NAMALWA (cell line): ENCODE measurements at places on chromosomes 4 and X.

DNA sequence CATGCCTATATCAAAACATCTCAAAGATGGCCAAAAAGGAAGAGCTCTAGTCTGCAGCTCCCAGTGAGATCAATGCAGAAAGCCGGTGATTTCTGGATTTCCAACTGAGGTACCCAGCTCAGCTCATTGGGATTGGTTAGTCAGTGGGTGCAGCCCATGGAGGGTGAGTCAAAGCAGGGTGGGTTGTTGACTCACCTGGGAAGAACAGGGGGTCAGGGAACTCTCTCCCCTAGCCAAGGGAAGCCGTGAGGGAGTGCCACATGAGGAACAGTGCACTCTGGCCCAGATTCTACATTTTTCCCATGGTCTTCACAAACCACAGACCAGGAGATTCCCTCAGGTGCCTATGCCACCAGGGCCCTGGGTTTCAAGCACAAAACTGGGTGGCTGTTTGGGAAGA lies 57.3 kb upstream of the FGF16 start:
- no peak for DNase-seq

DNA sequence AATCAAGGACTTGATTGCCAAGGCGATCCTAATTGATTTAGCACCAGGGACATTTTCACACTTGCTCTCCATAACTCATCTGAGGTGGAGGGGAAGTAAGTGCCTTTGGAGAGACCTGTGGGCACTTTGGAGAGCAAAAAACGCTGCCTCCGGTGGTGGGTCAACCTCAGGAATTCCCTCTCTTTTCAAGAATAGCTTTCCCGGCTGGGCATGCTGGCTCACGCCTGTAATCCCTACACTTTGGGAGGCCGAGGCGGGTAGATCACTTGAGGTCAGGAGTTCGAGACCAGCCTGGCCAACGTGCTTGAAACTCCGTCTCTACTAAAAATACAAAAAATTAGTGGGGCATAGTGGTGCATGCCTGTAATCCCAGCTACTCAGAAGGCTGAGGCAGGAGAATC lies 49.2 kb downstream of the PRPS1 start:
- DNase-seq, result no peak

DNA sequence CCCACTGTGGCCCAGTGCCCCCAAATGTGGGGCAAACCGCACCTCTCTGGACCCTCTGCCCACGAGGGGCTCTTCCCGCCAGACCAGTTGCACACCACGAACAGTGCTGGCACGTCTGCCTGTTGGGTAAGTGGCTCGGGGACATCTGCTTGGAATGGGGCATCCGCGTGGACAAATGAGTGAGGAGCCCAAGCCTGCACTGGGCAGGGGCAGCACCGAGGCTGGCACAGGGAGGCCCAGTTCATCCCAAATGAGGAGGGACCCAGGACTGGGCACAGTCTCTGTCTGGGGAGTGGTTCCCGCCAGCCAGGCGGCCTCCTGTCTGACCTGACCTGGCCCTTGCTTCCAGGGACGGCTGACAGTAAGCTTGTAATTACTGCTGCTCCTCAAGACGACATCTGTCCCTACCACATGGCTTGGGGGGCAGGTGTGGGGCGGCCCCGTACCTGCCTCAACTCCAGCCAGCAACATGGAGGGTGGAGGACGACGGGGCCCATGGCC lies 3.2 kb downstream of the SPON2 start:
- no peak for DNase-seq

DNA sequence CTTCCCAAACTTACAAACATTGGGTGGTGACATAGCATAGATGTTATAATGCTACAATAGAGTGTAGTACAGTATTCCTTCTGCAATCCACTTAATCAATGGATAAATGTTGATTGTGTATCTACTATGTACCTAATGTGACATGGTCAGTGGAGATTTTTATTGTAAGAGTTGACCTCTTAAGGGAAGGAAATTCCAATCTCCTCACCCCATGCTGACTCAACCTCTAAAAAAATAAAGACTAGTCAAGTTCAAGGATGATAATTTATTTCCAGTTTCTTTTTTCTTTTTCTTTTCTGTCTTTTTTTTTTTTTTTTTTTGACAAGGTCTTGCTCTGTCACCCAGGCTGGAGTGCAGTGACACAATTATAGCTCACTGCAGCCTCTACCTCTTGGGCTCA lies 206.5 kb upstream of the STS start:
- no peak for DNase-seq

- DNase-seq, result no peak
Observed at GRCh38 chr4:72602396-72603376, 33.7 kb upstream of the ADAMTS3 start.

DNA sequence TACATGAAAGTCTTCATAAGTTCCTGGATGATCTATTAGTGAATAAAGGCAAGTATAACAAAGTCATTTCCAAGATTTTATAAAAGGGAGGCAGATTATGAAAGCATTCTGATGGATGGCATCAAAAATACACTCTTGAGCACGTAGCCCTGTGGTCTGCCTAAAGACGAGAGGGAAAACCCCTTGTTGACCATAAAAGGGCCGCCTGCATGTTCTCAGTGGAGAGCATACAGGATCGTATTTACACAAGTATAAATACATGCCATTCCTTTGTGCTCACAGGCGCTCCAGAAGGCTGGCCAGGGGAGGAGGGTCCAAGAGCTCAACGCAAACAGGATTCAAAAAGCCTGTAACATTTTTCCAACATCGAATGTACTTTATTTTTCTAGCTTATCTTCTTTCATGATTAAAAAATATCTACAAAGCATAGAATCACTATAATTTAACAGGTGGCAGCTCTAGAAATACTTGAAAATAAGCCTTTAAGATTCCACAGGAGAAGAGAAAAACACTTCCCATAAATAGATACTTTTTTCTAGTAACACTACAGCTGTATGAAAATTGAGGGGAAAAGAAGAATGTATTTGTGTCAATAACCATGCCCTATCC lies 29.6 kb downstream of the PDGFC start:
- DNase-seq, result no peak

DNA sequence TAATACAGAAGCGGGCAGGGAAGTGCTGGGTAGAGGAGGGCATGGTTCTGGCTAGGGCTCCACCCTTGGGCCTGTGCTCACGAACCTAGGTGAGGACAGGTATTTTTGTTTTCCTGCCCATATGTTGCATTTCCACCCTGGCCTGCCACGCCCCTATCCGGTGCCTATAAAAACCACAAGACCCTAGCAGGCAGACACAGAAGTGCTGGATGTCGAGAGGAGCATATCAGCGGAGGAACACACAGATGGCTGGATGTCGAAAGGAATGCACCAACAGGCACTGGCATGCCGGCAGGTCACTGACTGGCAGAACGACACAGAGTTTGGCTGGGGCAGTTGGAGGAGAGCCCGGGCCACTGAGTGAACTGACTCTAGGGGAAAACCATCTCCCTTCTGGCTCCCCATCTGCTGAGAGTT lies 316.6 kb upstream of the BOD1L1 start:
- no peak for DNase-seq

- DNase-seq, result no peak
Observed at GRCh38 chr4:54254915-54255246, 25.8 kb downstream of the PDGFRA start.

GRCh38 chrX:10052906-10053625 lies 85.9 kb downstream of the CLDN34 start:
- no peak for DNase-seq

GRCh38 chrX:82973646-82974045 lies 534.4 kb upstream of the POU3F4 start:
- DNase-seq, result no peak

DNA sequence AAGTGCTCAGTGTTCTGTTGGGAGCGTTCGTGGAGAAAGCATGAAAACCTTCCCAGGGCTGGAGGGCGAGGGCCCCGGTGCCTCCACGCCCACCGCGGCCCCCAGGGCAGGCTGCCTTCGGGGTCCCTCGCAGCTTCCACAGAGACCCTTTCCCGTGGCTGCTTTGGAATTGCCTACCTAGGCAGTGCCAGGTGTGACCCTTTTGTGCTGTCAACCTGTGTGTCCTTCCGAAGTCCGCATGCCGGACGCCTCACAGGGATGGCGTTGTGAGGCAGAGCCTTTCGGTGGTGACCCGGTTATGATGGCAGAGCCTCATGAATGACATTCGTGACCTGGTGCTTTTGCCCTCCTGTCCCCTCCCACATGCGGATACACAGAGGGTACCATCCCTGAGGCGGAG lies 17.4 kb downstream of the TMEM175 start:
- no peak for DNase-seq

DNA sequence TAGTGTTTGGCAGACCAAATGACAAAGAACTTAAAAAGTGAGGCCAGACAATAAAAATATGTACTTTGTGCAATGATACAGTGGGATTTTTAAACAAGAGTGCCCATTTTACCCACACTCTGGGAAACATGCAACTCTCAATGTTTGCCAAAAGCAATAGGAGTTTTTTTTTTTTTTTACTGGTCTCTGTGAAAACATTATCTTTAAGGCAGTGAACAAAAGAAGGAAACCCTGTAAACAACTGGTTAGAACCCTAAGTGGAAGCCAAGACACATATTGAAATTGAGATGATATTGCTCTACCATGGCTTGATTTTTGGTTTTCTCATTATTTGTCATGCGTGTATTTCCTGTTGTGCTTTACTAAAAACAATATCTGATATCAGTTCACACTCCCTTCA lies 67.2 kb upstream of the PPP3CA start:
- DNase-seq, result no peak

DNA sequence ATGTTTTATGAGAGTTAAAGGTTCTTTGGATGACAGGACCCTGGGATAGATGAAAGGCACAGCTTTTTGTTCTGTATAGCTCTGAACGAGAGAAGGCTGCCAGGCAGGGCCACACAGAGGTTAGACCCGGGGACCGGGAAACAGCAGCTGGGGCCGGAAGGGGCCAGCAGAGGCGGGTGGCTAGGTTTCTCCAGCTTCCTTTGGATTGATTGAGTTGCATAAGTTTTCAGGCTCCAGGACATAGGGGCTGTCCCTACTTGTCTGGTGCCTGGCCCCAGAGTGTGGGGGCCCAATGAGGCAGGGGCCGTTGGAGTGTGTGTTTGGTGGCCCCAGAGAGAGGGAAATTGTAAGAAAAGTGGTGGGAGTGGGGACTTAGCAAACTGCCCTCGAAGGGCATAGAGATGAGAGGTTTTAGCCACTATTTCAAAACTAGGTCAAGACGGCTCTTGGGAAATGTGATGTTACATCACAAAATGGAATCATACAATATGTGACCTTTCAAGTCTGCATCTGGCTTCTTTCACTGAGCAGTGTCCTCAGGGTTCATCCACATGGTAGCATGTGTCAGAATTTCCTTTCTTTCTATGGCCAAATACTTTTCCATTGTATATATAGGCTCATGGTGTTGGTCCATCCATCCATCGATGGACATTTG lies 3.7 kb downstream of the ZFP92 start:
- no peak for DNase-seq

DNA sequence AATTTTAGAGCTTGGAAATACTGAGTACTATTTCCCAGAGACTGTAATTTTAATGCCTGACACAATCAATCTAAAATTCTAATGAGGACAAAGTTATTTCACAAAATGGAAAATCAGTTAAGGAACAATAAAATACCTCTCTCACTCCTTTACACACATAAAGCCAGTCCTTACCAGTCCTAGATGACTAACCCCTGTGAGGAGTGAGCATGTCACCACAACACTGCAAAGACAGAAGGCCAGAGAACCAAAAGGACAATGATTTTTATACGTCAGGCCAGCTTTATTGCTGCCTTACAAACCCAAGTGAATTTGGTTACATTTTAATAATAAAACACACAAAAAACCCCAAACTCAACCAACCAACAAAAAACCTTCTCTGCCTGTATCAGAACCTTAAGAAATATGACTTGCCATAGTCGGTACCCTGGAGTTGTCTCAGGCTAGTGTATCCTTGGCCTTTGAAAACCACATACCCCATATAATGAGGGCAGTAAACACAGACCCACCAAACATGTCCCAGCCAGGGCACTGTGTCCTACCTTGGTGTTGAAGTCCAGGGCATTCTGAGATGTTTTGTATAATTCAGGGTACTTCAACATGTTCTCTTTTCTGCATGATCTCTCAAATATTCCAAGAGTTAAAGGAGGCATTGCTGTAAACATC lies 57.6 kb downstream of the SHISA3 start:
- no peak for DNase-seq

- no peak for DNase-seq
Observed at GRCh38 chr4:143701365-143701764, 890 bp upstream of the FREM3 start.

GRCh38 chr4:677431-678293 lies 3.3 kb downstream of the MYL5 start:
- no peak for DNase-seq

DNA sequence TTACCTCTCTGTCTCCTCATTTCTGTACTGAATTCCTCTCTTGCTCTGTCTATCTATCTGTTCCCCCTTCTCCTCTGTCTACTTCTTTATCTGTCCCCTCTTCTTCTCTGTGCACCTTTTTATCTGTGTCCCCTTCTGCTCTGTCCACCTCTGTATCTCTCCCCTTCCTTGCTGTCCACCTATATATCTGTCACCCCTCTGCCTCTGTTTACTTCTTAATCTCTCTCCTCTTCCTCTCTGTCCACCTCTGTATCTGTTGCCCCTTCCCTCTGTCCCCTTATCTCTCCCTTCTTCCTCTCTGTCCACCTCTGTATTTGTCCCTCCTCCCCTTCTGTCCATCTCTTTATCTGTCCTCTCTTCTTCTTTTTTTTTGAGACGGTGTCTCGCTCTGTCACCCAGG lies 8.9 kb downstream of the CCDC22 start:
- no peak for DNase-seq

GRCh38 chrX:129599499-129599898 lies 55.3 kb downstream of the APLN start:
- no peak for DNase-seq

GRCh38 chrX:154827194-154828015 lies 7.1 kb downstream of the SMIM9 start:
- peak; percentile 57 for DNase-seq

DNA sequence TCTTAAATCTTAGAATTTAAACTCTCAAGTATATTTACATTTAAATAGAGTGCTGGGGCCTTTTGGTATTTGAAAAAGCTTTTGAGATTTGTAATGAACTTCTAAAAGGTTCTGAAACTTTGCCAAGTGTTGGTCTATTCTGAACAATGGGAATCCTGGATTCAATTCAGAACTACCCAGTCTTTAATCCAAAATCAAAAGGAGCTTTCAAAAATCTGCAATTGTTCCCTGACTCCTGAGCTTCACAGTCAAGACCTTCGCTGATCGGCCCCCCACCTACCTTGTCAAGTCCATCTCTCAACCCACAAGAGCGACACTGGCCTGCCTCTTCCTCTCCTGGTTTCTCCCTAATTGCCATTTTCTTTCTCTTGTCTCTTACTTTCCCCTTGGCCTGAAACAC lies 666.1 kb upstream of the BOD1L1 start:
- DNase-seq, result no peak

DNA sequence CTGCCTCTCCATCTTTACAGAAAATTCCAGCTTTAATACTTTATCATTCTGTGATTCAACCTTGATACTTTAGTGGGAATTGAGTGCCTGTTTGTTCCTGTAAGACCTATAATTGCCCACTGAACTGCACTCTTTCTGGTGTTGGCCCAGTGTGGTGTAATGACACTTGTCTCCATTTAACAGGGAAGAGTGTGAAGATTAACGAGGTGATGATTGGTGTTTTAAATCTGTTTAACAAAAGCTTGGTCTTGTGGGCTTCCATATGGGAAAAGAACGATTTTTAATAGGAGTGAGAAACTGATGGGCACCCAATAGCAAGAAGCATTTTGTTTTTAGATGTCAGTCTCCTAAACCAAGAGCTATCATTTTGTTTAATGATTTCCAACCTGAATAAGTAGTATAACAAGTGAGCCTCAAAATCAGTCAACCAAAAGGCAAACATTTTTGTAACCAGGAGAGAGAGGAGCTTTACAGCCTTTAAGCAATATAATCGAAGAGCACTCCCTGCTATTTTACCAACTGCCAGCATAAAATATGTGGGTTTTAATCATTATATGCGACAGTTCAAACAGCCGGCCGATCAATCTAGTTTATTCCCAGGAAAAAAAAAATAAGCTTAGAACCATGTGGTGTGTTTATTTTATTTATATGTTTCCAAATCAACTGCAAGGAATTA lies 50.2 kb downstream of the SUPT20HL1 start:
- no peak for DNase-seq
